ENCODE measurements at places on chromosomes 2 and 18.

DNA sequence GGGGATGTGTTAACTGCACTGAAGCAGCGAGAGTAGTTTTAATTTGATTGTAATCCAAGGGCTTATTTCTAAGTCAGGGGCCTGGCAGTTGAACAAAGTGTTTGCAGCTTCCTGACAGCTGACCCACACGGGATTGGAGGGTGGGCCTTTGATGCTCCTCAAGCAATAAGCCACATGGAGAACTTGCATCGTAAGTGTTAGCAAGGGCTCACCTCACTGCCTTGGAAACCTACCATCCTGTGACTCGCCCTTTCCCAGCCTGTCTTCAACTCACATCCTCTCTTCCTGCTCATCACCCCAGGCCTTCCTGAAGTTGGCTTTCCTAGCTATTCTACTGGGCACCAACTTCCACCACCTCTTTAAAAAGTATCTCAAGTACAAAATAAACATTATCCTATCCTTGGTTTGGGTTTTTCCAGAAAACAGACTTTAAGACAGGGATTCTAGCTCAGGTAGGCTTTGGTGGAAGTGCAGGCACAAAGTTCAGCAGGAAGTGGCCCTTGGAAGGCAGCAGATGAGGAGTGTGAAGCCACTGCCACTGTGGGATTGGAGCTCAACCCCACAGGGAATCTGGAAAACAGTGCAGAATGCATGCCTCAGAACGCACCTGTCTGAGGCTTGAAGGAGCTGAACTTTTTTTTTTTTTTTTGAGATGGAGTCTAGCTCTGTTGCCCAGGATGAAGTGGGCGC, 31.6 kb downstream of the B3GNT2 start:
- no peak for DNase-seq

GRCh38 chr2:78351208-78351607, 674.3 kb upstream of the REG3G start:
- no peak for DNase-seq

- DNase-seq: no peak
Observed at GRCh38 chr2:149871091-149871885, 283.7 kb upstream of the MMADHC start.

- no peak for DNase-seq
Observed at GRCh38 chr2:185919155-185919554, 180.6 kb downstream of the FSIP2 start.

- peak; percentile 82 for DNase-seq
Observed at GRCh38 chr2:196601430-196602306, 37.8 kb upstream of the CCDC150 start.

DNA sequence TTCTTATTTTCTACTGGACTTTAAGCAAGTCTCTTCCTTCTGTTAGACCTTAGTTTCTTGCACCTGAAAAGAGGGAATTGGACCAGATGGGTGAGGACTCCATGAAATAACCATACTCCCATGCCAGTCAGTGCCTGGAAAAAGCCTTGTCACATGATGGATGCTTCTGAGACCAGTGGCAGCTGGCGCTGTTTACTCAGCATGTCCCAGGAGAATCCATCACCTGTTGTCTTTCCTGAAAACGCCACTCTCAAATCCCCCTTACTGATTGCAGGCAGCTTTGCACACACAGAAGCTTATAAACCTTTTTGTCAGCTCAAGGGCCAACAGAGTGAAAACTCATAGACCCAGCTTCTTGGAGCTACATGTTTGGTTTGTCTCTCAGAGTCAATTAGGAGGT, 117.6 kb downstream of the POLE4 start:
- no peak for DNase-seq

DNA sequence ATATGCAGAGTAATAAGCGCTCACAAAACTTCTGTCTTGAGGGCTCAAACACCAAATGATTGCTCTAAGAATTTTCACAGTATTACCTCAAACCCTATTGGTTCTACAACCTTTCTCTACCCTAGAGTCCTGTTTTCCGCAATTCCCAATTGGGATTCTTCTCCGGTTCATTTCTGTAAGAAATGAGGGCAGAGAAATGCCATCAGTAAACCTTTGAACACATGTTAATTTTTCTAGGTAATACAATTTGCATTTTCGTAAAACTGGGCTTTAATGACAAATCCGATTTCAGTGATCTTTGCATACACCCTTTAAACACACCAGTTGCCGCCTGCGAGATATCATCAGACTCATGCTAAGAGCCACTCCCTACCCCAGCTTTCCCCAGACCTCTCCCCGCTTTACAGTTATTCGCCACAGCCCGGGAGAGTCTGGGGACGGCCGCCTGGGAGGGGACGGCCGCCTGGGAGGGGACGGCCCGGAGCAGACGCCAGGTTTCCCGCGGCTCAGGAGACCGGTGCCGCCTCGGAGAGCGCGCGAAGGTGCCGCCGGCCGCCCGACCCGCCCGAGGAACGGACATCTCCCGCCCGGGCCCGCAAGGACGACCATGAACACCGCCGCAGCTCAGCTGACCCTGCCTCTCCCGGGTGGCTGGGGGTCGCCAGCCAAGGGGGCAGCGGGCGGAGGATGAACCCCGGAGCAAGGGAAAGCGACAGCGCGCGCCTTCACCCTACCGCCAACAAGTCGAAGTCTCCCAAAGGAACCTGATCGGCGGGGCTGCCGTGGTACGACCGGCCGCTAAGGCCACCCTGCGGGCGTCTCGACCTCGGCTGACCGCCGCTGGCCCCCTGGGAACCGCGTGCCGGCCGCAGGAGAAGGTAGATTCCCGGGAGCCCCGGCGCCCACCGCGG, 463 bp downstream of the SMC6 start:
- DNase-seq: peak; percentile 89

DNA sequence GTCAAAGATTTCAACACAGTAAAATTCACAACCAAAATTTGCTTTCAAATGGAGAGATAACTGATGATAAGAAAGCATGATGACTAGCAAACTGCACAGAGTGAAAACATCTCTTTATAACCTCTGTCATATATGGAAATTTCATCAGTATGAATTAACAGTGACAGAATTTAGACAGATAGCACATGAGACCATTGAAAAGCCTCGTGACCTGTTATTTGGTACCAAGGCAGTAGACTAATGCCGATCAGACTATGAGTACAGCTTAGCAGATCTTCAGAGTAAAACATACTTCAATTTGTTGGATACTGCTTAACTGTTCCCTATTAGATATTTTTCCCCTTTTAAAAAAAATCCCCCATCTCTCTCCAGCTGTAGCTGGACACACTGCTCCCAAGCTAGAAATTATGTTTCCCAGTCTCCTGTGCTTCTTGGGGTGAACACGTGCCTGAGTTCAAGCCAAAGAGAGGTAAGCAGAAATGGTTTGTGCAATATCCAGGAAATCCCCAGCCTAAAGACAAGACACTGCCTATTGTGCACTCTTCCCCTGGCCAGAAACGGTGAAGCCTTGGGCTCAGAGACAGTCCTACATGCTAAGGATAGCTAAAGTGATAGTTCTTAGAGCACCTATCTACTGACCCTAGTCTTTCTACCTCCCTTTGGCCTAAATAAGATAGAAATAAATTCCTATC, 256.1 kb downstream of the NCKAP5 start:
- no peak for DNase-seq

DNA sequence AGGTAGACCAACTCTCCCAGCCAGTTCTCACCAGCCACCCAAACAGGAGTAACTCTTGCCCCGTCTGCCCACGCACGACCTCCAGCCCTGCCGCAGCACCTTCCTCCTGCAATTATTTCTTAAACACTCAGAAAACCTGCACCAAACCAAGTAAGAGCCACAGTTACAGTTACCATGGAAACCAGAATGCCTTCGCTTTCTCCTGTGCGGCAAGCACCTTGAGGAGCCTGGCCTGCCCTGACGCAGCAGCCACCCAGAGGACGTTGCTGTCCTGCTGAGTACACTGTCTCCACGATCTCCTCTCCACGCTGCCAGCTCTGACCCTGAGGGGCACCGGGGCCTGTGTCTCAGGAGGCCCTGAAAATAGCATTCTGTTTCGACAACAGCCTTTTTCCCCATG, 94.3 kb upstream of the SMIM21 start:
- no peak for DNase-seq

- no peak for DNase-seq
Observed at GRCh38 chr2:124887466-124887865, 862.4 kb downstream of the CNTNAP5 start.

DNA sequence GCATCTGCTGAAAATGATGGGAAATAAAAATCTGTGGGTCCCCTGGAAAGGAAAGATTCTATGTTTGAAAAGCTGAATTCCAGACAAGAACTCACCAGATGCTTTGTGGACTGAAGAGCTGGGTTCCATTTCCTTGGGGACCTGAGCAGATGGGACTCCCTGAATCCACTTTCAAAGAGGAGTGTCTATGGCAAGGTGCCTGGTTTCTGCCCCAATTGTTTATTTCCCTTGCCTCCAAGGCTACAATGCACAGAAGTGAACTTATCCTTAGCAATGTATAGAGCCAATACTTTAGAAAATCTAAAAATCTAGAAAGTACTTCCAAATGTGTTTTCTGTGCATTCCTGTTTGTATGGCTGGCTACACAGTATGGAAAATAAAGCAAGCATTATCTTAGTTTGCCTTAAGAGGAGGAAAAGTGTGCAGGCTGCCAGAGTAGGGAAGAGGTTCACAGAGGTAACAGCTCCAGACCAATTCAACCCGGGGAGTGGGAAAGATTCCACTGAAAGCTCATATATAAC, 420.5 kb downstream of the NRXN1 start:
- no peak for DNase-seq

DNA sequence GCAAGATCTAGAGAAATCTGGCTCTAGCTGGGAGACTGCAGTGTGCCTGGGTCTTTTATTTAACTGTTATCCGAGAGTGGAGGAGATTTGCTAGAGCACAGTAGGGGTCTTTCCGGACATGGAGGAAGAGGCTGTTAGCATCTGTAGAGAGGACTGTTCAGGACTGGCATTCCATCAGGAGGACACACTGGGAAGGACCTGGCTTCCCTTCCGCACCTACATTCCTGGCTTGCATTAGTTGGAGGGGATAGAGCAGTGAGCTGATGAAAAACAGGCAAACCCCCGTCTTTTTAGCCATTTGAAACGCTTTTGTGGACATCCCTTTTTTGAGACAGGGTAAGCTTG, 874 bp upstream of the PIEZO2 start:
- peak; percentile 48 for DNase-seq

DNA sequence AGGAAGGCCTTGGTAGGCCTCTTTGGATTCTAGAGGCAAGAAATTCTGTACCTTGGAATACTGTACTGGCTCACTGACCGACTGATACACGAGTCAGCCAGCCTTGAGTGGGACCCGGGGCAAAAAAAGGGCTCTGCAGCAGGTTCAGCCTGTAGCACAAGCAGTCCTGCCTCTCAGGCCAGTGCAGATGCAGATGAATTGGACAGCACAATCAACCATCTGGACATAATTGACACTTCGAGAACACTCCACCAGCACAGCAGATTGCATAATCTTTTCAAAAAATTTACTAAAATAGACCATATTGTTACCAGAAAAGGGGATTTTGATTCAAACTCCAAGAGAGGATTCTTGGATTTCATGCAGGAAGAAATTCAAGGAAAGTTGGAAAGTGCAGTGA, 241.6 kb downstream of the RPIA start:
- DNase-seq: no peak

GRCh38 chr2:218366621-218367414, 10.2 kb downstream of the CATIP start:
- no peak for DNase-seq

DNA sequence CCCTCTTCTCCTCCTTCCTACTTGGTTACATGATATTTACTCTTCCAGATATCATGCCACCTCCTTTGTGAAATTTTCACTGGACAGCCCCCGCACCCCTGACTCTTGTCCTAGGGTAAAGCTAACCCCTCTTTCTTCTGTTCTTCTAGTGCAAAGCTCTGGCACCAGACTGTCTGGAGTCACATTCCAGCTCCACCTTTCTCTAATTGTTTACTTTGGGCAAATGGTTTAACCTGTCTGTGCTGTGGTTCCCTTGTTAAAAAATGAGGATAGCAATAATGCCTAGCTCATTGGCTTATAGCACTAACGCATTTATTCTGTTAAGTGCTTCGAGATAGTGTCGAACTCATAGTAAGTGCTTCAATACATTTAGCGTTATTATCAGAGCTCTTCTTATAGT, 306.2 kb downstream of the ALK start:
- peak; percentile 37 for DNase-seq

GRCh38 chr2:27162151-27163121, 13.6 kb downstream of the TCF23 start:
- DNase-seq: no peak

DNA sequence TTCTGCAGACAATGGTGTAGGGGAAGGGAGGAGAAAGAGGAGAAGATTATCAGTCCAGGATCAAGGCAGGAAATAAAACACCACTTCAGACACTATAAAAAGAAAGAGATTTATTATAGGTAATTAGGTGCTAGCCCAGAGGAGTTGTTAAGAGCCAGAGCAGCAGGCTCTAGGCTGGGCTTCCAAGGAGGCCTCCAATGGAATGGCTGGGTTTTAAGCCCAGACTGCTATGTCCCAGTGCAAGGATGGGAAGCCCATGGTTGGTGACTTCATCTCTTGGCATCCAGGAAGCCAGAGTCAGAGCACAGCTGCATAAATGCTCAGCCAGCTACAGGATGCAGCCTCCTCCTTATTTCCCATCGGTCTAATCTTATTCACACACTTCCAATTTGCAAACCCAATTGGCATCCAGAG, 95.6 kb downstream of the LAMA3 start:
- DNase-seq: peak; percentile 88

DNA sequence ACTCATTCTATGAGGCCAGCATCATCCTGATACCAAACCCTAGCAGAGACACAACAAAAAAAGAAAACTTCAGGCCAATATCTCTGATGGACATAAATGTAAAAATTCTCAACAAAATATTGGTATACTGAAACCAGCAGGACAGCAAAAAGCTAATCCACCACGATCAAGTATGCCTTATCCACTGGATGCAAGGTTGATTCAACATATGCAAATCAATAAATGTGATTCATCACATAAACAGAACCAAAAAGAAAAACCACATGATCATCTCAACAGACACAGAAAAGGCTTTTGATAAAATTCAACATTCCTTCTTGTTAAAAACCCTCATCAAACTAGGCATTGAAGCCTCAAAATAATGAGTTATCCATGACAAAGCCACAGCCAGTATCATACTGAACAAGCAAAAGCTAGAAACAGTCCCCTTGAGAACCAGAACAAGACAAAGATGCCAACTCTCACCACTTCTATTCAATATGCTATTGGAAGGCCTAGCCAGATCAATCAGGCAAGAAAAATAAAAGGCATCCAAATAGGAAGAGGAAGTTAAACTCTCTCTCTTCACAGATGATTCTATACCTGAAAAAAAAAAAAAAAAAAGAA, 45.3 kb downstream of the RTTN start:
- no peak for DNase-seq

DNA sequence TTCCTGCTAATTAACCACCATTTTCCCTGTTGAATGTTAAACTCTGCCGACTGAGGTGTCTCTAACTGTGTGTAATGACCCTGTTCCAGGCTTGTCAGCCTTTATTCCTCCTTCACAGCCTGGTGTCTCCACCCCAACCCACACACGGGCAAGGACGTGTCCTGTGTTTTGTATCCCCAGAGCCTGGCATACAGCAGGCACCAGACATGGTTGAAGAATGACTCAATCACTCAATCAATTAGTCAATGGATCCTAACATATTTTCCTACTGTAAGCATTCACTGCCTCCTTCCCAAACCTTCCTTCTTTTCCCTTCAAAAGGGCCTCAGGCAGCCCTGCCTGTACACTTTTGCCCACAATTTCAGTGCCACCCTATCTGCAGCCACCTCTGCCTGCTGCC, 2.7 kb upstream of the TNS1 start:
- no peak for DNase-seq

GRCh38 chr2:33110461-33110860, 163.7 kb downstream of the LTBP1 start:
- no peak for DNase-seq

- no peak for DNase-seq
Observed at GRCh38 chr2:1375794-1376193, 37.5 kb upstream of the TPO start.

- no peak for DNase-seq
Observed at GRCh38 chr2:227230151-227230550, 65.7 kb downstream of the COL4A3 start.

Data from islet precursor cell (in vitro differentiated cells).